Naive B cell (primary cell): ENCODE measurements at places on chromosomes 2 and 18.
A peak's percentile ranks its signal among the peaks of the same experiment; 100 is the strongest.

- H3K4me3 ChIP-seq: no peak overlapping the region
- H3K4me1 ChIP-seq: peaks cover 4% of the 10 kb centered on the region
- H3K27ac ChIP-seq: no peak overlapping the region
These were observed 288.3 kb upstream of the FBXO11 start for GRCh38 chr2:48194641-48195040.

- no peak for DNase-seq
- peaks cover 88% of the 10 kb centered on the region for H3K4me1 ChIP-seq
- no peak within 1 kb of the TSS for H3K4me3 ChIP-seq
These were observed at the start of gene CAPN14 for GRCh38 chr2:31217465-31218200. TSS of gene CAPN14 (minus strand) at chr2:31217515. CDS start at chr2:31205447, 12,068 bp downstream.

DNA sequence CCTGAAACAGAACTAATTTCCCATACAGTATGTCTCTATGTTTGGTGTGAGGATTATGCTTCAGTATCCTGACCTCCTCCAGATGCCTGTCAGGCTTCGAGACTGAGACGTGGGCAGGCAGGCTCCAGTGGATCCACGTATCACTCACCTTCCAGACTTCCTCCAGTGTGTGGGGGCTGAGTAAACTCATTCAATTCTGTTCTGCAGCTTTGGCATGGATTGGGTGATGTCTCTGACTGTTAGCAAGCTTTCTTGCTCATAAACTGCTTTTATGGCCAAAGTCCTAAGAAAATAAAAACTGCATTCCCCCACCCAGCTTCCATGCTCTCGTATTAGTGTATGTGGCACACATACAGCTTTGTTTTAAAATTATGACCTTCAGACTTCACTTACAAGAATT is 53.6 kb downstream of the CCDC93 start:
- H3K4me1 ChIP-seq: no peaks in the 10 kb centered on the region
- H3K27ac ChIP-seq: no peak overlapping the region
- H3K27me3 ChIP-seq: no peaks in the 10 kb centered on the region

DNA sequence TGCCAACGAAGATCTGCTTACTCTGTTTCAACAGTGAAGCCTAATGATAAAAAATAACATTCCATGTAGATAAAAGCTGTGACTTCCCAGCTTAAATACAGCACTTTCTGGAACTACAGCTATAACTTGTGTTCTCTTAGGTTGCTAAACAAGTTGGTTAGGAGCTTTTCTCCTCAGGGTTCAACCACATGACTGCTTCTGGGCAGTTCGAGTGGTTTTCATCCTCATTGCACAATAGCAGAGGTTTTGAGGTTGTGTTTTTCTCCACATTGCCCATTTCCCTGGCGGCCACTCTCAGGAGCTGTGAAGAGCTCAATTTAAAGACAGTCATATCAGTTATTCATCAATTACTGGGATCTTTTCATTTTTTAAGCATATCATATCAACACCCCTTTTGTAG is 102.2 kb upstream of the CYP1B1 start:
- no peak for DNase-seq
- no peak overlapping the region for H3K27ac ChIP-seq
- H3K36me3 ChIP-seq: no peaks in the 10 kb centered on the region
- H3K4me1 ChIP-seq: no peaks in the 10 kb centered on the region
- H3K27me3 ChIP-seq: peaks cover 43% of the 10 kb centered on the region

GRCh38 chr2:8567469-8568260 is 114.2 kb upstream of the ID2 start:
- H3K36me3 ChIP-seq: peaks cover 4% of the 10 kb centered on the region
- H3K27ac ChIP-seq: no peak overlapping the region
- no peak for DNase-seq
- H3K4me1 ChIP-seq: peaks cover 12% of the 10 kb centered on the region

DNA sequence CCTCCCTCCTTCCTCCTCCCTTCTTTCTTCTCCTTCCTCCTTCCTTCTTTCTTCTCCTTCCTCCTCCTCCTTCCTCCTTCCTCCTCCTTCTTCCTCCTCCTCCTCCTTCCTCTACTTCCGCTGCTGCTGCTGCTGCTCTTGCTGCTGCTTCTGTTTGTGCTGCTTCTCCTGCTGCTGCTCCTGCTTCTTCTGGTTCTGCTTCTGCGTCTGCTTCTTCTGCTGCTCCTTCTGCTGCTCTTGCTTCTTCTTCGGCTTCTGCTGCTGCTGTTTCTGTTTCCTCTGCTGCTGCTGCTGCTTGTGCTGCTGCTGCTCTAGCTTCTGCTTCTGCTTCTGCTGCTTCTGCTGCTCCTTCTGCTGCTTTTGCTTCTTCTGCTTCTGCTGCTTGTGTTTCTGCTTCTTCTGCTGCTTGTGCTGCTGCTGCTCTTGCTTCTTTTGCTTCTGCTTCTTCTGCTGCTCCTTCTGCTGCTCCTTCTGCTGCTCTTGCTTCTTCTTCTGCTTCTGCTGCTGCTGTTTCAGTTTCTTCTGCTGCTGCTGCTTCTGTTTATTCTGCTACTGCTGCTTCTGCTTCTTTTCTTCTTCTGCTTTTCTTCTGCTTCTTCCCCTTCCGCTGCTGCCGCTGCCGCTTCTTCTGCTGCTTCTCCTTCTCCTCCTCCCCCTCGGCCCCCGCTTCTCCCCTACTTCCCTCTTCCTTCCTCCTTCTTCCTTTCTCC is 8.6 kb downstream of the SNRNP27 start:
- no peaks in the 10 kb centered on the region for H3K27me3 ChIP-seq
- DNase-seq: peak; percentile 75
- peaks cover 38% of the 10 kb centered on the region for H3K4me1 ChIP-seq
- peak overlapping the region; percentile 87 for H3K27ac ChIP-seq
- peak overlapping the region; percentile 91 for H3K4me3 ChIP-seq

- no peaks in the 10 kb centered on the region for H3K36me3 ChIP-seq
- no peak overlapping the region for H3K4me3 ChIP-seq
- H3K27me3 ChIP-seq: no peaks in the 10 kb centered on the region
- H3K27ac ChIP-seq: no peak overlapping the region
- DNase-seq: no peak
- H3K4me1 ChIP-seq: no peaks in the 10 kb centered on the region
These were observed 137.6 kb upstream of the BCL2L11 start for GRCh38 chr2:110983133-110983532.

- H3K4me1 ChIP-seq: peaks cover 12% of the 10 kb centered on the region
- DNase-seq: no peak
- peaks cover 20% of the 10 kb centered on the region for H3K36me3 ChIP-seq
- H3K27ac ChIP-seq: peak overlapping the region; percentile 11
These were observed 34.9 kb upstream of the DYNC1I2 start for GRCh38 chr2:171652416-171652785.

- H3K4me3 ChIP-seq: no peak overlapping the region
- H3K27me3 ChIP-seq: no peaks in the 10 kb centered on the region
- peaks cover 21% of the 10 kb centered on the region for H3K36me3 ChIP-seq
- DNase-seq: no peak
These were observed 24.4 kb downstream of the EIF4E2 start for GRCh38 chr2:232574674-232575403.

- H3K27me3 ChIP-seq: no peaks in the 10 kb centered on the region
- no peak overlapping the region for H3K27ac ChIP-seq
- no peak overlapping the region for H3K4me3 ChIP-seq
These were observed 475.3 kb downstream of the RIT2 start for GRCh38 chr18:42640160-42640559.

GRCh38 chr2:136301006-136301405 is 183.1 kb upstream of the CXCR4 start:
- H3K36me3 ChIP-seq: no peaks in the 10 kb centered on the region
- no peaks in the 10 kb centered on the region for H3K27me3 ChIP-seq
- peaks cover 6% of the 10 kb centered on the region for H3K4me1 ChIP-seq
- DNase-seq: no peak
- no peak overlapping the region for H3K4me3 ChIP-seq
- H3K27ac ChIP-seq: no peak overlapping the region

DNA sequence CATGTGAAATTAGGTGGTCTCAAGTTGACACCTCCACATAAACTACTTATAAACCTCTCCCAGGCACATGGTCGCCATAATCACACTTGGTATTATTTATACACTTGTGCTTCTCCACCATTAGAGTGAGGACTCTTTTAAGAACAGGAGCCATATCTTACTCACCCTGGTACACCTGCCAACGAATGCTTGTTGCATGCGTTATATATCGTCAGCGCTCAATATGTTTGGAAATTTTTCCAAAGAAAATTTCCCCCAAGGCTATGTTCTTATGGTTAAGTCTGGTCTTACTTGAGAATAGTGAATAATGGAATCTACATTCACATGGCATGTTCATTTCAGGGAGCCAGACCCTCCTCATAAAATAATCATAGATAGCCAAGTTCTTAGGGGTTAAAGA is 271.7 kb downstream of the BCL11A start:
- H3K36me3 ChIP-seq: no peaks in the 10 kb centered on the region
- H3K27ac ChIP-seq: no peak overlapping the region
- H3K4me1 ChIP-seq: peaks cover 18% of the 10 kb centered on the region
- DNase-seq: no peak
- no peaks in the 10 kb centered on the region for H3K27me3 ChIP-seq

- H3K36me3 ChIP-seq: peaks cover 4% of the 10 kb centered on the region
- H3K27ac ChIP-seq: no peak overlapping the region
- DNase-seq: no peak
These were observed 125.0 kb upstream of the CD226 start for GRCh38 chr18:70072678-70073077.

- DNase-seq: no peak
- H3K27ac ChIP-seq: no peak overlapping the region
- H3K4me1 ChIP-seq: no peaks in the 10 kb centered on the region
- no peaks in the 10 kb centered on the region for H3K27me3 ChIP-seq
These were observed 309.7 kb downstream of the XIRP2 start for GRCh38 chr2:167198009-167198408.

GRCh38 chr2:238453842-238454241 is 27.1 kb downstream of the ASB1 start:
- H3K4me3 ChIP-seq: no peak overlapping the region
- no peak overlapping the region for H3K27ac ChIP-seq
- no peak for DNase-seq
- peaks cover 21% of the 10 kb centered on the region for H3K36me3 ChIP-seq
- no peaks in the 10 kb centered on the region for H3K4me1 ChIP-seq

DNA sequence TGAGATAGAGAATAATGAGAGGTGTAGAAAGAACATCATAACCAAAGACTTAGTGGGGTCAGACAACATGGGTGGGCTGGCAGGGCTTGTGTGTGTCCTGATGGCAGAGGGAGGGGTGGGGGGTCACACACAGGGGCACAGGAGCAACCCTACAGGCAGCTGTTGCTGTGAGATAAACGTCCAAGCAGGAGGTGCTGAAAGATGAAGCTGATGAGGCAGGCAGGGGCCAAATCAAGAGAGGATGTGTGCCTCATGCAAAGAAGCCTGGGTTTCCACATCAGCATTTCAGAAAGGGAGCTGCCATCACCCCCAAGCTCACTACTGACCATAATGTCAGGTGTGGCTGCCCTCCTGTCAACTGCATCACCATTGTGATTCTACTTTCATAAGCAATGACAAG is 16.0 kb upstream of the SKA1 start:
- DNase-seq: no peak
- H3K27ac ChIP-seq: no peak overlapping the region
- no peak overlapping the region for H3K4me3 ChIP-seq
- H3K4me1 ChIP-seq: peaks cover 11% of the 10 kb centered on the region
- H3K36me3 ChIP-seq: no peaks in the 10 kb centered on the region
